Sigmoid colon (tissue), 7 donors: ENCODE measurements at places on chromosomes 12 and 14. TPM values are rescaled to one million over a fixed set of nuclear protein-coding genes. Genes with fewer than 3 reads are reported as not detected.

The SLC7A8 gene
- total RNA-seq: 19.7 TPM

The MCRS1 gene
- 48.2 TPM for total RNA-seq

The WDHD1 gene
- 1.4 TPM for total RNA-seq

The RNASE7 gene
- not detected for total RNA-seq

The PAPLN gene
- 22.3 TPM for total RNA-seq

The TRIM9 gene
- total RNA-seq: 16.0 TPM

GRCh38 chr12:14362352-14362751, 3.1 kb upstream of the ATF7IP start:
- no peak overlapping the region for H3K4me3 ChIP-seq
- H3K36me3 ChIP-seq: no peaks in the 10 kb centered on the region
- no peak for DNase-seq
- no peaks in the 10 kb centered on the region for H3K27me3 ChIP-seq
- no peaks in the 10 kb centered on the region for H3K4me1 ChIP-seq

GRCh38 chr14:35287431-35288013, 4.7 kb upstream of the PSMA6 start:
- DNase-seq: no peak
- peaks cover 4% of the 10 kb centered on the region for H3K4me1 ChIP-seq
- H3K4me3 ChIP-seq: no peak overlapping the region
- H3K27ac ChIP-seq: no peak overlapping the region
- H3K36me3 ChIP-seq: no peaks in the 10 kb centered on the region

DNA sequence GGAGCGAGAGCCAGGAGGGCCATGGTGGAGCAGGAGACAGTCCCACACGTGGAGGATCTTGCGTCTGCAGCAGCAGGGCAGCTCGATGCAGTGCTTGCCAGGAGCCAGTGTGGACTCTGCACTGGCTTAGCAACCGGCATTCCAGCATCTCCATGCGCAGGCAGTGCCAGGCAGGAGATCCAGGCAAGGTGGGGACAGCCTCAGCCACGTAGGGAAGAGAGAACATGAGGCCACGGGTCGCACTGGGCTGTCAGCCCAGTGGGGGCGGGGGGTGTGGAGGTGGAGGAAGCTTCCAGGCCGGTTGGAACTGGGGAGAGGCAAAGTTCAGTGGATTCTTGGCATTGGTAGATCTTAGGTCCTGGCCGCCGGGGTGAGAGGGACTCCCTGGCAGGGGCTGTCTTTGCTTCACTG, 121.0 kb upstream of the EVL start:
- peaks cover 31% of the 10 kb centered on the region for H3K36me3 ChIP-seq
- peaks cover 16% of the 10 kb centered on the region for H3K4me1 ChIP-seq

DNA sequence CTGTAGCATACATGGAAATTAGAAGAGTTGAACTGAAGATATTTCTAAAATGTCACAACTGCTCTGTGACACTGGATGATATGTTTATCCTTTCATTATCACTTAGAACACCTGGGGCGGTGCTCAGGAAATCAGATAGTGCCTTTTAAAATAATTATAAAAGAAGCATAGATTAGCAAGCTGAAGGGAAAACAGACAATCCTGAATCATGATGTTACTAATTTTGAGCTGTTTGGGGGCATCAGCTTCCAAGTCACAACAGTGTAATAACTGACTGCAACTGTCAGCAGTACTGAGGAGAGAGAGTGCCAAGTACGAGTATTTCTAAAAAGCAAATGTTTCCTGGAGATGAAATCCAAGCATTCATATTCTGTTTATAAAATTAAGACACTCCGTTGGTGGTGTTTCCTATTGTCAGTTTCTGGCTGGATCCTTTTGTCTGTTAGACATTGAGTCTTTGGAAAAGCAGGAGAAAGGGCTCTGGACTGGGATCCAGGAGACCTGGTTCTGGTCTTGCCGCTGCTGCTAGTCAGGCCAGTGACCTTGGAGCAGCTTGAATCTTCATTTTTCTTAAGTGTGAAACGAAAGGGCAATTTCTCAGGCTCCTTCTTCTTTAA, 380.1 kb downstream of the EGLN3 start:
- no peak overlapping the region for H3K4me3 ChIP-seq
- no peaks in the 10 kb centered on the region for H3K27me3 ChIP-seq
- no peak overlapping the region for H3K27ac ChIP-seq
- DNase-seq: no peak

- H3K36me3 ChIP-seq: peaks cover 3% of the 10 kb centered on the region
- no peak for DNase-seq
- no peak overlapping the region for H3K27ac ChIP-seq
- no peak overlapping the region for H3K4me3 ChIP-seq
Observed at GRCh38 chr12:120783197-120783596, 57.6 kb downstream of the ACADS start.

DNA sequence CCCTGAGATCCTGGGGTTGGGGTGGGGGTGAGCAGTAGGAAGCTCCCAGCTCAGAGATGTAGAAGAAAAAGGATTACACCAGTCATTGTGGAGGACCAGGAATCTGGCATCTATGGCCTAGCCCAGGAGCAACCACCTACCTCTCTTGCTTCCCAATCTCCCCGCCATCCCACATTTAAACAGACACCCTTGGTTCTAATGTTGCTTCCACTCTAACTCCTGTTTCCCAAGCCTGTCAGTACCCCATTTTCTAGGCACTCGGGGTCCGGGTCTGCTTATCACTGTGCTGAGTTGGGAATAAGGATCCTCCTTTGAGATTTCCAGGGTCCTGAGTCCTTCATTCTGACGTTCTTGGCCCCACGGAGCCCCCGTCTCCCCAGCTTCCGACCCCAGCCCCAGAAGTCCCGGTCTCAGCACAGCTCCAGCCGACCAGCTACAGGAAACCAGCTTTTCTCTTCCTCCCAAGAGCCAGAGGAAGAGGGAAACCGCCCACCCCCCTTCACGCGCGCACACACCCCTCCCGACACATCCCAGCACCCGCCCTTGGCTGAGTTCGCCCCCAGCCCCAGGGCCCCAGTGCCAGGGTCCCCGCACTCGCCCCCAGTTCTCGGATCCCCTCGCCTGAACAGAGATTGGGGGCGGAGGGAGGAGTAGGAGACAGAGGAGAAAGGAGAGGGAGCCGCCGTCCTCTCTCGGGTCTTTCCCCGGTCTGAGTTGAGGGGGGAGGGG, 1.2 kb downstream of the ITGA5 start:
- H3K4me1 ChIP-seq: no peaks in the 10 kb centered on the region
- peak overlapping the region; percentile 100 for H3K4me3 ChIP-seq
- DNase-seq: peak; percentile 80
- H3K27ac ChIP-seq: peak overlapping the region; percentile 100
- peaks cover 24% of the 10 kb centered on the region for H3K36me3 ChIP-seq

GRCh38 chr14:59176765-59177164, 11.7 kb upstream of the DAAM1 start:
- H3K4me1 ChIP-seq: peaks cover 7% of the 10 kb centered on the region
- no peak for DNase-seq
- H3K27ac ChIP-seq: no peak overlapping the region
- no peak overlapping the region for H3K4me3 ChIP-seq
- no peaks in the 10 kb centered on the region for H3K27me3 ChIP-seq

GRCh38 chr12:112900298-112901145, 6.2 kb upstream of the OAS1 start:
- no peak for DNase-seq
- H3K27me3 ChIP-seq: no peaks in the 10 kb centered on the region
- H3K4me1 ChIP-seq: no peaks in the 10 kb centered on the region
- no peak overlapping the region for H3K4me3 ChIP-seq
- no peaks in the 10 kb centered on the region for H3K36me3 ChIP-seq

DNA sequence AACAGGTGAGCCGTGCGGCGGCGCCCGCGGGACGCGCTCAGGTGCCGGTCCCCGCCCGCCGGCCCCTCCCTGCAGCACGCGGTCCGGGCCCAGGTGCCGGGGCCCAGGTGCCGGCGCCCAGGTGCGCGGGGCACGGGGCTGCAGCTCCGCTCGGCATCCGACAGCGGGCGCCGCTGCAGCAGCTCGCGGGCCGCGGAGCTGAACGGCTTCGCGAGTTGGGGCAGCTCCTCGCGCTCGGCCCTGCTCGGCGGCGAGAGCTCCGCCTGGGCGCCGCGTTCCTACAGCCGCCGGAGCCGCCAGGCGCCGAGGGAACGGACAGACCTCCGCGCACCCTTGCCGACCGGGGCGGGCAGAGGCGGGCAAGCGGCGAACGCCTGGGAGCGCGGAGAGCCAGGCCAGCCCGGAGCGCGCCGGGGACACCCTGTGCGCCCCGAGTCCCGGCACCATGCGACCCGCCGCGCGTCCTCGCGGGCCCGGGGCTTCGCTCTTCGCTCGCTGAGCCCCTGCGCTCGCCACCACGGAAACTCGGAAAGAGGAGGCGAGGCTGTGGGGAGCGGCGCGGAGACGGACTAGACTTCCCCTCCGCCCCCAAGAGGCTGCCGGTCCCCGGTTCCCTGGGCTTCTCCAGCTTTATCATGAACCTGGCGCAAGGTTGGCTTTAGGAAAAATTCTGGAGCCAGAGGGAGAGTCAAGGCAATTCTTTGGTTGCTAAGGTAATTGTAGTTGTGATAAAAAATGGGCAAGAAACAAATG, at the start of gene RGS6:
TSS of gene RGS6 (plus strand) at position 201 of the 753 bp plus-strand sequence.
- H3K4me3 ChIP-seq: no peak within 1 kb of the TSS
- H3K4me1 ChIP-seq: no peaks in the 10 kb centered on the region
- H3K27me3 ChIP-seq: peaks cover 12% of the 10 kb centered on the region
- H3K36me3 ChIP-seq: no peaks in the 10 kb centered on the region

GRCh38 chr12:10131111-10131690, 1.2 kb upstream of the CLEC7A start:
- peak overlapping the region; percentile 28 for H3K27ac ChIP-seq
- no peak overlapping the region for H3K4me3 ChIP-seq
- H3K36me3 ChIP-seq: no peaks in the 10 kb centered on the region
- no peak for DNase-seq
- no peaks in the 10 kb centered on the region for H3K4me1 ChIP-seq

GRCh38 chr14:65186951-65187350, 84.6 kb upstream of the MAX start:
- no peak overlapping the region for H3K27ac ChIP-seq
- H3K4me3 ChIP-seq: no peak overlapping the region
- no peaks in the 10 kb centered on the region for H3K4me1 ChIP-seq

DNA sequence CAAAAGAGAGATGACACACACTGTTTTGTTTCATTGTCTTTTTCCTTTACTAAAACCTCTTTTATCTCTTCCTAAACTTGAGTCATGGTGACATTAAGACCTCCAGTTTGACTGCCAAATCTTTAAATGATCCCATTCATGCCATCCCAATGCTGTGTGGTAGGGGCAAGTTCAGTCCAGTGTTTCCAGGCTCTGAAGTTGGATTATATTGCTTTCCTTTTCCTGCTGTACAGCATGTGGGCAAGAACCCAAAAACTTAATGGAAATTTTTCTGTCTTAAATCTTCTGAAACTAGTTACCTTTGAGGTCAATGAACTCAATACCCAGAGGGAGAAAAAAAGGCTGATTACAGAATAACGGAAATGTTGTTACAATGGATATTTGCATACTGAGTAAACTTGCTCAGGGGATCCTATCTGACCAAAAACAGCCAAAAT, 187.1 kb upstream of the FAR2 start:
- no peak for DNase-seq
- no peaks in the 10 kb centered on the region for H3K4me1 ChIP-seq
- no peaks in the 10 kb centered on the region for H3K27me3 ChIP-seq
- H3K27ac ChIP-seq: peak overlapping the region; percentile 10
- H3K36me3 ChIP-seq: no peaks in the 10 kb centered on the region
- H3K4me3 ChIP-seq: no peak overlapping the region

DNA sequence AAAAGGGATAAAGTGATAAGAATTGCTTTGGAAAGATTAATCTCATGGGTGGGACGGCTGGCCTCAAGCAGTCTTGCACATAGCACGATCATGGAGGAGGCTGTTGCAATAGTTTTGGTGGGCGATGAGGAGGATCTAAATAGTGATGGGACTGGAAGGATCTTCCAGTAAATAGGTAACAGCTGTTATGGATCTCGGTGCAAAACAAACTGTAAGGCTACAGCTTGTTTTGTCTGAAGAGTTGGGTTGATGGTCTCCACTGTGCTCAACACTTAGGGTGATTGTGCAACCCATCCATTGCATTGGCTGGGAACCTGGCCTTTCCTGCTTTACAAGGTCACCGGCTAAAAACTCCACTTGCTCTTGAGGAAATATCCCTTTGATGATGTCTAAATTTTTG, 21.0 kb downstream of the IGF1 start:
- no peaks in the 10 kb centered on the region for H3K36me3 ChIP-seq
- no peaks in the 10 kb centered on the region for H3K27me3 ChIP-seq
- no peak overlapping the region for H3K27ac ChIP-seq
- no peak overlapping the region for H3K4me3 ChIP-seq
- no peak for DNase-seq
- no peaks in the 10 kb centered on the region for H3K4me1 ChIP-seq

DNA sequence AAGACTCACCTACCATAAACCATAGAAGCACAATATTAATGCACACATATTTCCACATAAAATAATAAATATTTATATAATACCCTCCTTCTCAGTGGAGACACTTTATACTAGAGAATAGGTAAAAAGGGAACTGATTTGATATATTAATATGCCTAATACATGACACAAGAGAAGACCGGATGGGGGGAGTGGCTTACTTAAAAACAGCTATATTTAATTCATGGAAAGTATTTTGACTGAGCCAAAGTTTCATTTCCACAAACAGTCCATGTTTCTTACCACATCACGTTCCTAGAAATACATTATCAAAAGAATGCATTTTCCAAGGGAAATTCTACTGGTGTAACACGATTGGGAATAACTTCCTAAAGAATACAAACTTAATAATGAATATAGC, 63.4 kb downstream of the ITPR2 start:
- no peak overlapping the region for H3K4me3 ChIP-seq
- H3K36me3 ChIP-seq: no peaks in the 10 kb centered on the region
- no peaks in the 10 kb centered on the region for H3K4me1 ChIP-seq
- no peak overlapping the region for H3K27ac ChIP-seq
- no peaks in the 10 kb centered on the region for H3K27me3 ChIP-seq
- no peak for DNase-seq

DNA sequence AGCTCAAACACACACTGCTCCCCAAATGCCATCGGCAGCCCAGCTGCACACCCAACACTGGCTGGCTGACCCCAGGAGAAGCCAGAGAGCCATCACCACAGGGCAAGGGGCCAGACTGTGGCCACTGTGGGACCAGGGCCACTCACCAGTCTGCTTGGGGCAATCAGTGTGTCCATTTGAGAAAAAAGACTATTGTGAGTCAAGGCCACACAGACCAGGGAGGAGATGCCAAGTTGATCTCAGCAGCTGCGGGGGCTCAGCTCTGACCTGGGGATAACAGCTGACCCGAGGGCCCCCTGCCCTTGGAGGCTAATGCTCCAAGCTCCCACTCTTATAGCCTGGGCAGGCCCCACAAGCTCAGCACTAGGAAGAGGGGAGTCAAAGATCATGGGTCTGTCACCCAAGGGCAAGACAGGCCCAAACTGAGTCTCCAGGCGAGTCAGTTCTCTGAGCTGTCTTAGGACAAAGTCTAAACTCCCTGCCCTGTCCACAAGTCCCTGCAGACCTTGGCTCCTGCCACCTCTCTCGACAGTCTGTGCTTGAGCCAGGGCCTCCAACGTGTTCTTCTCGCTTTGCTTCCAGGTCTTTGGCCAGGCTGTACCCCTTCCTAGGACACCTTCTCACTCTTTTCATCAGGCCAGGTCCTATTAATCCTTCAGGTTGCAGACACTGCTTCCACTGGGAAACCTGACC, 30.1 kb upstream of the PNMA1 start:
- H3K27ac ChIP-seq: peak overlapping the region; percentile 100
- H3K4me3 ChIP-seq: no peak overlapping the region
- peaks cover 5% of the 10 kb centered on the region for H3K36me3 ChIP-seq

GRCh38 chr14:31090883-31091764, 64.9 kb upstream of the STRN3 start:
- no peaks in the 10 kb centered on the region for H3K27me3 ChIP-seq
- peaks cover 21% of the 10 kb centered on the region for H3K4me1 ChIP-seq
